ENCODE measurements at places on chromosomes 11 and 22.

DNA sequence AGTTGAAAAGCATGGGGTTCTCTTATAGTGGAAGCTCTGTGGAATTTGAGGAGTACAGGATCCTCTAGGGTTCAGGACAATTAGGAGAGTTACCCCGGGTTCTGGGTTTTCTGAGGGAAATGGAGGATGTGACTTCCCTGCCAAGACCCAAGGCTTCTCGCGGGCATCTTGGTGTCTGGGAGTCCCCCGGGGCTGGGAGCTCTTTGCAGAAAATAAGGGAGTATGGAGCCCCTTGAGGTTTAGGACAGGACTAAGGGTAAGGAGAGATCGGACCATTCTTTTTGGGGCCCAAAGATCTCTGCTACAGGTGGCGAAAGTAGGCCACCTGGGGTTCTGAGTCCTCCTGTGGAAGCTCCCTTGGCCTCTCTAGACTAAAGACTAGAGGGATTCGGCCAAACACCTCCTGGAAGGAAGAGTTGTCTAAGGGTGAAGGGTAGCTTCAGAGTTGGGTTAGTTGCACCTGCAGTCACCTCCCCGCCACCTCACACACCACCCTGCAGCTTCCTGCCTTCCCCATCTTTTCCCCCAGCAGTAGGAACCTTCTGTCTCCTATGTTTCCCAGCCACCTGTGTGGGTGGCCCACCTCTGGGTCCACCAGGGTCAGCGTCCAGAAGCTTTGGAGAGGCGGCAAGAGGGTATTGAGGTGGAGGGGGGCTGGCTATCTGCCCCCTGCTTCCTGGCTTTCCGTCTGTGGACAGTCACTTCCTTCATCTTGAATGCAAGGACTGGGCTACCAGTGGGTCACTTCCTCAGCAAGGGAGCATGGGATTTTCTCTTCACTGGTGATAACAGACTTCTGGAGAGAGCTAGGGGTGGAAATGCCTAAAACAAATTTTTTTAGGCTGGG is 908 bp downstream of the LIMK2 start:
- no peak for DNase-seq

GRCh38 chr22:28911304-28911690 is 27.9 kb downstream of the ZNRF3 start:
- no peak for DNase-seq

DNA sequence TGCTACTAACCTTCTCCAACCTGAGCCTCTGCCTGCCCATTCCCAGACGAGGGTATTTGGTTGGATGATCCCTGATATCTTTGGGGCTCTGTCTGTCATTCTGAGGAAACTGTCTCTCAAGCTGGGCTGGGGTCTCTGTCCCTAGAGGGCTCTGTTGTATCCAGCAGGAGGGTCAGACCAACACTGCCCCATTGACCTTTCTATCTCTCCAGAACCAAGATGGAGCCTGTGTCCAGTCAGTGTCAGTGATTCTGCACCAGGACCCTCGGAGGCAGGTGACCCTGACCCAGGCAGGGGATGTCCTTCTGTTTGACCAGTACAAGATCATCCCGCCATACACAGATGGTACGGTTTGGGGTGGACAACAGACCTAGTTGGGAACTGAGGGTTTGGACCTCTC is 21.9 kb downstream of the OTOG start:
- DNase-seq: no peak

- no peak for DNase-seq
Observed at GRCh38 chr11:86637988-86638387, 34.4 kb downstream of the ME3 start.

DNA sequence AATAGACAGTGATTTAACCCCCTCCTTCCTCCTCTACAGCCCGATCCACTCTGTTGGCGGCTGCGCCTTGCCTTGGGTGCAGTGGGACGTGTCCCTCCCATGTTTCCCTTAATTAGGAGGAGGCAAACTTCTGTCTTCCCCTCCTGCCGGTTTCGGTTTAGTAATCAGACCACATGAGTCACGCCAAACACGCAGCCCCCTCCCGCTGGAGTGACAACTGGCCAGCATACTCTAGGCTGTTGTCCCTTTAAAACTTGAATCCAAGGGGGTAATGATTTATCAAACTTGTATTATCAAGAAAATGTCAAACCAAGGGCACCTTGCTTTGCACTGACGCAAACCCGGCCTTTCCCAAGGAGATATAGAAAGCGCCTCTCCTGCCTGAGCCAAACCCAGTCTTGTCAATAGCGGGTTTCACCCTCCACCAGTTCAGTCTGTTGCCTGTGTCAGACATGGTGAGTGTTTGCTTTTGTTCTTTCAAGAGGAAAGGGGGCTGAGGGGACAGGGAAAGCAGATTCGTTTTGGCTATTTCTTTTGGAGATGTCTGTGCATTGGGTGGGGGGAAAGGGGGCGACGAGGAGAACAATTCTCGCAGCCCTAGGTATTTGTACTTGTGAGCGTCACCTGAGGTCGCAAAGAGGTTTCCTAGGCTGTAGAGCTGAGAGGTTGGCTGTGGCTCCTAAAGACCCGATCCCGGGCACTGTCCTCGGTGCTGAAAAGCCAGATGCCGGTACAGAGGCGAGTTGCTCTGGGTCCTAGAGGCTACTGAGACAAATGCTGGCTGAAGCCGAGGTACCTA is at the start of gene SLC6A5:
Gene SLC6A5, plus strand, starts transcription at position 388 of the 799 bp plus-strand sequence. Its CDS starts 65 bp downstream, at position 453.
- no peak for DNase-seq

- peak; percentile 53 for DNase-seq
Observed at GRCh38 chr22:29689880-29690213, 30.0 kb upstream of the CABP7 start.

DNA sequence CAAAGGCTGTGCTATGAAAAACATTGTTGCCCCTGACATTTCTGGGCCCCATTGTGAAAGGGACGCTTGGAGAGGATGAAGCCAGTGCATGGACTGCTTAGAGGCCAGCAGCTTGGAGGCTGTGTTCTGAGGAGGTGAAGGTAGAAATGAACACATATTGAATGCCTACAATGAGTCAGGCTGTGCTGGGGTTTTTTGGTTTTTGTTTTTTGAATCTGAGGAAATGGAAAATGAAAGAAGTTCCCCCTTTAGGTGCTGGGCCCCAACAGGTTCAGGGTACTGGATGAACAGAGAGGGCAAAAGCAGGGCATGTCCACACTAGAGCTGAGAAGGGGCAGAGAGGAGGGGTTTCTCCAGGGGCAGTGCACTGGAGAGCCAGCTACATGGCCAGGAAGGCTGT is 166.1 kb upstream of the API5 start:
- no peak for DNase-seq

GRCh38 chr11:133966921-133967598 is 10.3 kb upstream of the IGSF9B start:
- DNase-seq: peak; percentile 33

DNA sequence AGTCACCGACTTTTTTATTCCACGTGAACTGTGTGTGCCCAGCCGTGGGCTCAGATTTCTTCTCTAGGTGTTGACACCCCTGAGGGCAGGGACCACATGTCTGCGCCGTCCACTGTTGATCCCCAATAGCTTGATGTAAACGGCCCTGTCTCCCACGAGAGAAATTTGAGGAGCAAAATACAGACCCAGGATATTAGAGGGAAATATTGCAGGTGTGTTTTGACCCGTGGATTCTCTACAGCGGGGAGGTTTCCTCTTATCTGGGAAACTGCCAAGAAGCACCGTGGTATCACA is 437.5 kb downstream of the TBC1D22A start:
- no peak for DNase-seq

Data from uterus (tissue), 4 donors.